ENCODE measurements at places on chromosomes 7 and 10.

- DNase-seq: no peak
Observed at GRCh38 chr10:110358869-110359629, 54.3 kb upstream of the SMNDC1 start.

GRCh38 chr7:45699015-45699309, 124.8 kb downstream of the ADCY1 start:
- no peak for DNase-seq

- no peak for DNase-seq
Observed at GRCh38 chr7:49852619-49853462, 79.4 kb downstream of the VWC2 start.

GRCh38 chr10:83555264-83555663, 584.0 kb upstream of the GHITM start:
- DNase-seq: no peak

- no peak for DNase-seq
Observed at GRCh38 chr7:29642494-29643155, 79.0 kb downstream of the PRR15 start.

- DNase-seq: no peak
Observed at GRCh38 chr10:26780793-26781601, 79.8 kb downstream of the ABI1 start.

GRCh38 chr10:113273181-113274163, 279.4 kb upstream of the HABP2 start:
- no peak for DNase-seq

DNA sequence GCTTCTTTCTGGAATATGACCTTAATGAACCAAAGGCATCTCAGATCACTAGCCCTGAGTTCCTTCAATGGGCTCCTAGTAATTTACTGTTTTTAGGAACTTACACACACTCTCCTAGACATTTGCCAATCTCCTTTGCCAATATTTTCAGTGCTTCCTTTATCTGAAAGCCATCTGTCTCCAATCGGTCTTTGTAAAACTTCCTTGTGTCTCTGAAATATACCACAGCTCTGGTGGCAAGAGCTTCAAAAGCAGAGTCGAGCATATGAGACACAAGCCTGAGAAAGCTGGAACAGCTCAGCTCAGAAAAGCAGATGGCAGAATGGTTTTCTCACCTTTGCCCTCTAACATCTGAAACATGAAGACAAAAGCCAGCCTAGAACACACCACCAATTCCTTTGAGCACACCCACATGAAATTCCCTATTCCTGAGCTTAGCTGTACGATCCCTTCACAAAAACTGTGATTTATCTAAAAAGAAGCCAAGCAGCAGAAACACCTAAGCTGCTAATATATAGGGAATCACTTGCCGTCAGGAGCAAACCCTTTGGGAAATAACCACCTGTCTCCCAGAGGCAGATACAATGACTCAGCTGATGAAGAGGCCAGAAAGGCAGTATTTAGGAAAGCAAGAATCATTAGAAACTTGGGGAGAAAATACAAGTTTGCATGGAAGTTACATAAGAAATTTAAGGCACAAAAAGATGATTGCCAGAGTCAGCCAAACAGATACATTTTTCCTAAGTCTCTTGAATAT, 70.2 kb upstream of the ANK3 start:
- DNase-seq: no peak

GRCh38 chr7:44257618-44258422, 57.0 kb downstream of the YKT6 start:
- peak; percentile 13 for DNase-seq

DNA sequence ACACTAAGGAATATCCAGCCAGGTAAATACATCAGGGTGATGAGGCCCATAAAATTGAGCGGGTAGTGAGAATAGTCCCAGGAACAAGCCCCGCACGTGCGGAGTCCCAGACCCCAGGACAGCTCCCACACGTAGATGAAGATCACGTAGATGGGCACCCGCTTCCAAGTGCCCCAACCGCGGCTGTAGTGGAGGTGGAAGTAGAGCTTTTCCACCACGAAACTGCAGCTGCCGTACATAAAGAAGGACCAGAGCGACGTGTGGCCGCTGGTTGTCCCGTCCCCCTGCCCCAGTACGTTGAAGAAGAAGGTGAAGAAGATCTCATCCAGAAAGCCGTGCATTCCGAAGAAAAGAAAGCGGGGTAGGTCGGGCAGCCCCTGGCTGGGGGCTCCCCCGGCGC, 948 bp downstream of the TMEM229A start:
- no peak for DNase-seq

GRCh38 chr10:21069929-21070700, 173.0 kb upstream of the NEBL start:
- DNase-seq: no peak
